ENCODE measurements at places on chromosomes 6 and 20.
A peak's percentile ranks its signal among the peaks of the same experiment; 100 is the strongest.

- no peak for DNase-seq
Measured at GRCh38 chr6:129957941-129958898, 60.2 kb upstream of the L3MBTL3 start.

DNA sequence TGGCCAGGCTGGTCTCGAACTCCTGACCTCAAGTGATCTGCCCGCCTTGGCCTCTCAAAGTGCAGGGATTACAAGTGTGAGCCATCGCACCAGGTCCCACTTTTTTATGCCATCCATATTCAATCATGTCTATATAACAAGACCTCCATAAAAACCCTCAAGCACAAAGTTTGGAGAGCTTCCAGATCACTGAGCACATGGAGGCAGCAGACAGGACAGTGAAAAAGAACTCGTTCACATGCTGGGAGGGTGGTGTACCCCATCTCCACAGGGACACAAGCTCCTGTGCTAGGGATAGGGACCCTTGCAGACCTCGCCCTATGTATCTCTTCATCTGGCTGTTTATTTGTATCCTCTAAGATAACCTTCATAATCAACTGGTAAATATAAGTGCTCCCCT, 30.3 kb downstream of the KIF13A start:
- DNase-seq: no peak

- no peak for DNase-seq
Measured at GRCh38 chr6:127273499-127273898, 6.8 kb downstream of the RNF146 start.

DNA sequence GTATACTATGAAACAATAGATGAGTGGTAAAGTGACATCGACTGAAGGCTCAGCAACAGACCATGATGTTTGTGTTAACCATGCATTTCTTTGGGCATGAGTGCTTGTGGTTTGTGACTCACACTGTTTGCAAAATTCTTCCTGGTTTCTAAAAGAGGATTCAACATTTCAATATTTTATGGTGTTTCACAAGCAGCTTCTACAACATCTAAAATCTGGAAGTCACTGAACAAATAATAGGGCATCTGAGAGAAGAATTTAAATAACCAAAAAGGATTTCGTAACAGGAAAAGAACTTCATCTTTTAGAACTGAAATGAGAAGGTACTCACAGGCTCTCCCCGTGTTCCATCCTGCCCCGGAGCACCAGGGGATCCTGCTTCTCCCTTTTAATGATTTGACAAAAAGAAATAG, 146.2 kb downstream of the COL21A1 start:
- peak; percentile 96 for DNase-seq

DNA sequence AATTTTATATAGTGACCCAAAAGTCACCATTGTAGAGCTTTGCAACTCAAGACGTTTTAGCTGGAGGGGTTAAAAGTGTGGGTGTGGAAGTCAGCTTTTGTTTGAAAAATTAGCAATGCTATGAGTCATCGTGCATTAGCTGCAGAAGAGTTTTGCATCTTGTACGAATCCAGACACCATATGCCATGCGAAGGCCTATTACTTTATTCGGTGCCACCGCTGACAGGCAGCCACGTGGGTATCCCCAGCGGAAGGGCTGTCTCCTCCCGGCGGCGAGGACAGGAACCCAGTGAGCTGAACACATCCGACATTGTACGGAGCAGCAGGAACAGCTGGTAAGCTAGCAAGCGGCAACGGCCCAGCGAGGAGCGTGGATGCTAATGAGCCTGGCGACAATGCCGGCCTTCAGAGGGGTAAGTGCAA, 84.4 kb downstream of the INSM1 start:
- peak; percentile 84 for DNase-seq

GRCh38 chr6:150987371-150987828, 121.9 kb downstream of the MTHFD1L start:
- DNase-seq: no peak

GRCh38 chr6:109373762-109374161, 8.5 kb downstream of the CD164 start:
- DNase-seq: no peak
